ENCODE measurements at places on chromosomes 2 and 18.

GRCh38 chr2:160583146-160583535, 89.5 kb upstream of the RBMS1 start:
- DNase-seq = no peak

- DNase-seq = no peak
These were observed 58.1 kb downstream of the FAM178B start for GRCh38 chr2:96928277-96928781.

DNA sequence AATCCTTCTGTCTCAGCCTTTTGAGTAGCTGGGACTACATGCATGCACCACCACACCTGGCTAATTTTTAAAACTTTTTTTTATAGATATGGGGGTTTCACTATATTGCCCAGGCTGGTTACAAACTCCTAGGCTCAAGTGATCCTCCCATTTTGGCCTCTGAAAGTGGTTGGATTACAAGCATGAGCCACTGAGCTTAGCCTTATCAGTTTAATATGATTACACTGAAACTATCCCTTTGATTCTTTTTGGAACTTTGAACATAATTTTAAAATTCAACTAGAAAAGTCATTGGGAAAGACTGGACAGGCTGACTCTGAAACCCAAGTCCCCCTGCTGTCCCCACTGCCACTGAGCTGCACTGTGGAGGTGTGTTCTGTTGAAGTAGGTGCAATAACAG, 114.8 kb downstream of the ARL4C start:
- DNase-seq = no peak

- DNase-seq = no peak
These were observed 141.1 kb downstream of the NCOA1 start for GRCh38 chr2:24632172-24632571.

- DNase-seq = no peak
These were observed 43.6 kb downstream of the SETBP1 start for GRCh38 chr18:44724105-44724778.

GRCh38 chr2:122805346-122805745, 1049.9 kb downstream of the TSN start:
- no peak for DNase-seq

GRCh38 chr2:99032786-99033185, 96.8 kb upstream of the CRACDL start:
- DNase-seq = no peak

- DNase-seq = no peak
These were observed 41.4 kb downstream of the TMEM182 start for GRCh38 chr2:102803041-102803896.

- DNase-seq = no peak
These were observed 645.6 kb upstream of the ZNF804A start for GRCh38 chr2:183952741-183953140.

- no peak for DNase-seq
These were observed 16.9 kb upstream of the VPS54 start for GRCh38 chr2:64036034-64036705.

- DNase-seq = peak; percentile 34
These were observed 30.0 kb upstream of the TWIST2 start for GRCh38 chr2:238817891-238818290.

DNA sequence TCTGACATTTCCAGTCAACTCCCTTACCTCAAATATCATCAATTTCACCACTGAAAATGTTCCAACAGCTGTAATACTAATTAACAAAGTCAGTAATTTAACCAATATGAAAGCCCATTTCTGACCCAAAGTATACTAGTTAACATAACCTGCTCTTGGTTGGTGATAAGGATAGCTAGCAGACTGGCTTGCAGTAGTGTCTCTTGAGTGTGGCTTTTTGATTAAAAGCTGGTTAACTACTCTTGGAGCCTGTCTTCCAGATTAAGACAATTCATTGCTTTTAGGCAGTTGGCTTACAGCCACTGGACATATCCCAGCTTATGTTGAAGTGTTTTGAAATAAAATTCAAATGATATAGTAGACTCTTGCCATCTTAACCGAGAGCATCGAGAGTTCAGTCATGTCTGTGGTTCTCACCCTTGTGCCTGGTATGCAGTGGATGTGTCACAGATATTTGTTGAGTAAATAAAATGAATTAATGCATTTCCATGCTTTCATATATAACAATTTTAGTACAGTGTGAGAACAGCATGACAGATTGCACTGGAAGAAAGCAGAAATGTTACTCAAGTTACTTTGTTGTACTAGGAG, 158.1 kb downstream of the TANC1 start:
- DNase-seq = no peak

GRCh38 chr2:232662486-232663260, 29.3 kb downstream of the EFHD1 start:
- no peak for DNase-seq

GRCh38 chr18:27652480-27653121, 467.5 kb upstream of the CHST9 start:
- DNase-seq = no peak

DNA sequence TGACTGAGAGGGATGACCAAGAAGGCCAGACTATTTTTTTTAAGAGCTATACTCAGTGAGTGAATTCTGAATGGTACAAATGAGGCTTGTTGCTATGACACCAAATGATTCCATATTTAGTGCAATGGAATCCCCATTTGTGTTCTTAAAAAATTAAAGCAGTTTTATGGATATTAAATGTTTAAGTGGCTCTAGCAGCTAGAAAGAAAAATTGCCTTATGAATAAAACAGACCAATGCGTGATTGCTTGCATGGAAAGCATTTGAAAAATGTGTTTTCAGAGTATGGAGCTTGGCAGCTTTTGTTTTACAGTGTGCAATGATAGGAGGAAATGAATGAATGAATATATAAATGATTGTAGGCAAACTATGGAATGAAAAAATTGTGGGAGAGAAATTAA, 238.8 kb upstream of the DPP10 start:
- DNase-seq = no peak

- no peak for DNase-seq
These were observed 44.8 kb downstream of the VIT start for GRCh38 chr2:36741188-36741837.

- DNase-seq = no peak
These were observed 74.2 kb downstream of the LDLRAD4 start for GRCh38 chr18:13292736-13293135.

GRCh38 chr18:75256376-75256775, 45.8 kb downstream of the TSHZ1 start:
- no peak for DNase-seq

GRCh38 chr2:241466230-241466629, 42.2 kb downstream of the STK25 start:
- DNase-seq = no peak

DNA sequence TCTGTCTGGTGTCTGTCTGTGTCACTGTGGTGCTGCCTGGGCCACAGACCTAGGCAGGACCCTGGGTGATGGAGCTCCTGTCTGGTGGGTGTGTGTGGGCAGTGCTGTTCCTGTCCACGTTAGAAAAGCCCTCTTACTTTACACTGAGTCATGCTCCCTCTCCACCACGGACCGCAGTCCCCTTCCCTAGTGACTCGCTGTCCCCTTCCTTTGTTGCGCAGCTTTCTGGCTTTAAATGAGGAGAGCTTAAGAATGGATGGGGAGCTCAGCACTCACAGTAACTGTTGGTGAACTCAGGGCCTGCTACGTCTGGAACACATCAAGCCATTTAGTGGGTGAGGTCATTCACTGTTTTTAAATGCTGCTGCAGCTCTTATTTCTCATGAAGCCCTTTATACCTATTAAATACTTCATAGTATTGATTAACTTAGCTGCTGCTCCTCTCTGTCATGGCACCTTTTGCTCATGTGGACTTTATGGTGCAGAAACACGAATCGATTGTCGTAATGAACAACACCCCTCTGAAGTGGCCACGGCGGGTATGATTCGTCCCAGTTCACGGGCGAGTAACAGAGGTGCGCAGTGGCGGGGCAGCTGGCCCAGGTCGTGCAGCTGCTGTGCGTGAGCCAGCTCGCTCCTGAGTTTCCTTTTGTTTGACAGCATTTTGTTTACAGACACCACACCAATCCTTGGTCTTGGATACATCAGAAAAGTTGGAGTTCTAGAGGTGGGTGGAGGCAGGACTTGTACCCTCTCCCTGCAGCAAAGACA, 100.4 kb downstream of the LDLRAD4 start:
- no peak for DNase-seq

- no peak for DNase-seq
These were observed 242.5 kb downstream of the RPIA start for GRCh38 chr2:88933980-88934379.

- peak; percentile 93 for DNase-seq
These were observed at the start of the genes ELMOD3 and RETSAT for GRCh38 chr2:85354286-85355072. Gene ELMOD3, plus strand, starts transcription at chr2:85354769. Its CDS starts 2,430 bp downstream, at chr2:85357199. Gene RETSAT, minus strand, starts transcription at chr2:85354528. Its CDS starts 21 bp downstream, at chr2:85354507.

DNA sequence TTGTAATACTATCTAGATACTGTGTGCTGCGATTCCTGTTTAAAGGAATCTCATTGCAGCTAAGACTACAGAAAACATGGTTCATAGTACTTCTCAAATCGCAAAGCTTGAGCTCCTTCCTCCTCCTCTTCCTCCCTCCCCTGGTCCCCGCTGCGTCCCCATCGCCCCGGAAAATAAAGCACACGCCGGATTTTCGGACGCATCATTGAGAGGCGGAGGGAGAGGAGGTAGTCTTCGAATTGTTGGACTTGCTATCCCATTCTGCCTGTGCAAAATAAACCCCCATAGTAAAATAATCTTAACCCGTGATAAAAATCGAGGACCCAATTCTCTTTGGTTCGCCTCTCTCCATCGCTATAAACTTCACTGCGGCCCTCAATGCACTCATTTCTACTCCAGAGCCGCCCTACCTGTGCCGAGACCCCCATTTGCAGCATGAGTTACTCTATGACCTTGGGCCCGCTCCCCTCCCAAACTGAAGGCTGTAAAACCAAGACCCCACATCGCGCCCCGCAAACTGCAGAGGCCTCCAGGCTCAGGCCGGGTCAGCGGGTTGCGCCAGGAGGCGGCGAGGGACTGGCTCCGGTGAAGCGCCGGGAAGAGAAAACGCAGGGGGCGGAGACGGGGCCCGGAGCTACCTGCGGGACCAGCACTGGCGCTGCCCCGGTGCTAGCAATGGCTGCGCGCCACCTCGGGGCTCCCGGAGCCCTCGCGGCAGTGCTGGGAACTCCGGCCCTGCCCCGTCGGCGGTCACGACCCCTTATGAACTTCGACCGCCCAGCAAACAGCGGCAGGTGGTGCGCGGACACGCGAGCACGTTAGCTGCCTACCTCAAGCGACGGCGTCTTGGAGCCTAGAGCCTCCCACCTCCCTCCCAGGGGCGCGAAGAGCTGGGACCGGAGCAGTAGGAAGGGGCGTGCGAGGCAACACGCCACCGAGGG, 649 bp downstream of the ESCO1 start:
- peak; percentile 67 for DNase-seq

GRCh38 chr2:215338883-215339679, 27.2 kb downstream of the ATIC start:
- no peak for DNase-seq
